ENCODE measurements at places on chromosomes 5 and 9. TPM values are rescaled to one million over a fixed set of nuclear protein-coding genes. Genes with fewer than 3 reads are reported as not detected.

Gene GADD45G
- 7.4 TPM for total RNA-seq

Gene ARHGEF28
- not detected for total RNA-seq

Gene EQTN
- total RNA-seq, result not detected

Gene BARHL1
- not detected for total RNA-seq

Gene ADCY2
- total RNA-seq, result not detected

Gene EDIL3
- not detected for total RNA-seq

Gene KIF24
- 11.4 TPM for total RNA-seq

Gene GNA14
- total RNA-seq, result not detected

Gene CDC20B
- 0.16 TPM for total RNA-seq

Gene FRMD3
- 0.74 TPM for total RNA-seq

Gene FAM163B
- total RNA-seq, result not detected

Gene ENTPD2
- not detected for total RNA-seq

Gene CYLC2
- not detected for total RNA-seq

- peaks cover 27% of the 10 kb centered on the region for H3K4me1 ChIP-seq
- no peaks in the 10 kb centered on the region for H3K27me3 ChIP-seq
- DNase-seq, result no peak
- H3K4me3 ChIP-seq, result no peak overlapping the region
- H3K27ac ChIP-seq, result no peak overlapping the region
These were observed 3.4 kb downstream of the NOP16 start for GRCh38 chr5:176384991-176385390.

DNA sequence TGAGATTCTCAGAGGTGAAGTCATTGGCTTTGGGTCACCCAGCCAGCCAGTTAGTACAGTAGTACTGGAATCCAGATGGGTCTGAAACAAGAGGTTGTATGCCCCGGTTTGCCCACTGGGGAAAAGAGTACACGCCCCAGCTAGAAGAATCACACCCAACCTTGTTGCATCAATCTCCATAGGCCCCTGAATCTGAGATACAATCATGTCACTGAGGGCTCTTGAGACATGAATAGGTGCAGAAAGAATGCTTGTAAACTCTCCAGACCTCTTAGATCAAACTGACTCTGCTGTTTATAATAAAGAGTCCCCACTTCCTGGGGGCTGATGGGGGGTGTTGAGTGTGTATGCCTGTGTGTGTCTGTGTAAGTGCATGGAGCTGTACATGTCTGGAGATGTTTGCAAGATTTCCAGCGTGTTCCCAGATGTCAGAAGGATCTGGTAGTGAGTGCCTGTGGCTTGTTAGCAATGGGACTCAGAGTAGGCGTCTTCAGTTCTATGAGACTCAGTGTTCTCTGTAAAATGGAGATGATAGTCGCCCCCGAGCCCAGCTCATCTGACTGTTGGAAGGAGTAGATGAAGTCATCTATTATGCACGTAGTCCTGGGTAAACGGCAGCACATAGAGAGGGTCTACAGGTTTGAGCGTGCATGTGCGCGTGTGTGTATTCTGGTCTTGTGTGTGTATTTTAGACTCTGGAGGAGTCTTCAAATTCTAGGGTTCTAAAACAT is 48.2 kb downstream of the COL27A1 start:
- H3K36me3 ChIP-seq, result no peaks in the 10 kb centered on the region
- H3K27me3 ChIP-seq, result no peaks in the 10 kb centered on the region
- DNase-seq, result no peak
- no peak overlapping the region for H3K4me3 ChIP-seq
- no peaks in the 10 kb centered on the region for H3K4me1 ChIP-seq

GRCh38 chr5:123819833-123820232 is 307.9 kb downstream of the CSNK1G3 start:
- no peak overlapping the region for H3K4me3 ChIP-seq
- H3K4me1 ChIP-seq, result no peaks in the 10 kb centered on the region
- no peak for DNase-seq
- no peak overlapping the region for H3K27ac ChIP-seq
- no peaks in the 10 kb centered on the region for H3K36me3 ChIP-seq
- H3K27me3 ChIP-seq, result no peaks in the 10 kb centered on the region

DNA sequence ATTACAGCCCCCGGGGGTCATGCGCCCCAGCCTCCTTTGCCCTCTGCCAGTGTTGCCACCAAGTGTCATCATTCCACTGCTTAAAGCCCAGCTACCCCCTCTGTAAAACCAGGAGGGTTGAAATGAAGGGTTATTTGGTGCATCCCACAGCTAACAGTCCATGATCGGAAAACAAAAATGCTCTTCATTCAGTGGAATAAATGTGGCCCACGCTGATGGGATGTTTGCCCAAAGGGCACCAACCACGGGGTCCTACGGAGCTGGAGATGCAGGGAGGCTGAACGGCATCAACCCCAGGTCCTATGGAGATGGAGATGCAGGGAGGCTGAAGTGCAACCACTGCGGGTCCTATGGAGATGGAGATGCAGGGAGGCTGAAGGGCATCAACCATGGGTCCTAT is 218.5 kb upstream of the IRX1 start:
- no peak overlapping the region for H3K4me3 ChIP-seq
- no peaks in the 10 kb centered on the region for H3K27me3 ChIP-seq
- DNase-seq, result no peak
- no peak overlapping the region for H3K27ac ChIP-seq
- H3K4me1 ChIP-seq, result no peaks in the 10 kb centered on the region
- no peaks in the 10 kb centered on the region for H3K36me3 ChIP-seq

DNA sequence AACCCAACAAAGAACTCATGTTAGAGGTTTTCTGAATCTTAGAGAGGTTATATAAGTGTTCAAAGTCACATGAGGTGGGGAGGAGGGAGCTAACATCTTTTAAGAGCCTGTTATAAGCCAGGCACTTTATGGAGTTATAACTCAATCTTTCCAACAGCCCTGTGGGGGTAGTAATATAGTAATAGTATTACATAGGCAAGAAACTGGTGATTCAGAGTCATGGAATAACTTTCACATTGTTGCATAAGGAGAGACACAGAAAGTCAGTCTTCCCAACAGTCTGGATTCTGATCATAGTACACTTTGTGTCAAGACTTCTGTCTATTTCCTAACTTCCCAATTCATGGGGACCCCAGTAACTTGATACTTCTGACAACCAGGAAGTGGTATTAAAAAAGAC is 89.2 kb downstream of the ACER2 start:
- DNase-seq, result no peak
- H3K4me1 ChIP-seq, result peaks cover 4% of the 10 kb centered on the region
- no peak overlapping the region for H3K27ac ChIP-seq
- H3K36me3 ChIP-seq, result no peaks in the 10 kb centered on the region
- H3K4me3 ChIP-seq, result no peak overlapping the region

DNA sequence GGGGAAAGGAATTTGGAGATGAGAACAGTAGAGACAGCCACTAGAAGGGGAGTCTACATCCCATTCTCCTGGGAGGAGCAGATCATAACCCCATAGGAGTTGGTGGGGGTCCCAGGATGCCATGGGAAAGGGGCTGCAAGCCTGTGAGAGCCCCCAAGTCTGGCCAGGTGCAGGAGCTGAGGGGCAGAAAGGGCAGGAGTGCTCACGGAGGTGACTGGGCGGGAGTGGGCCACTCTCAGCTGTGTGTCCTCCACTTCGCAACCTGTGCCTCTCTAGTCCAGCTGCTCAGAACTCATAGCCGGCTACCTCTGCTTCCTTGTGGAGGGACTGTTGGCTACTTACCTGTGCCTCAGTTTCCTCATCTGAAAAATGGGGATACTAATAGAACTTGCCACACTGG is 263.9 kb downstream of the FSTL4 start:
- no peaks in the 10 kb centered on the region for H3K36me3 ChIP-seq
- DNase-seq, result no peak
- no peaks in the 10 kb centered on the region for H3K4me1 ChIP-seq
- no peak overlapping the region for H3K4me3 ChIP-seq
- peaks cover 16% of the 10 kb centered on the region for H3K27me3 ChIP-seq

DNA sequence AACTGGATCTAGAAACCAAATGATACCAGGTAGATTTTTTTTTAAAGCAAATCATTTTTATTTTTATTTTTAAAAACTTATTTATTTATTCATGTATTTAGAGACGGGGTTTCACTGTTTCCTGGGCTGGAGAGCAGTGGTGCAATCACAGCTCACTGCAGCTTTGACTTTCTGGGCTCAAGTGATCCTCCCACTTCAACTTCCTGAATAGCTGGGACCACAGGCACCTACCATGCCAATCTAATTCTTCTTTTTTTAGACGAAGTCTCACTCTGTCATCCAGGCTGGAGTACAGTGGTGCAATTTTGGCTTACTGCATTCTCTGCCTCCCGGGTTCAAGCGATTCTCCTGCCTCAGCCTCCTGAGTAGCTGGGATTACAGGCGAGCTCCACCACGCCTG is 41.3 kb upstream of the CDK20 start:
- H3K27me3 ChIP-seq, result no peaks in the 10 kb centered on the region
- no peak overlapping the region for H3K27ac ChIP-seq
- DNase-seq, result no peak
- H3K4me1 ChIP-seq, result no peaks in the 10 kb centered on the region
- no peaks in the 10 kb centered on the region for H3K36me3 ChIP-seq

DNA sequence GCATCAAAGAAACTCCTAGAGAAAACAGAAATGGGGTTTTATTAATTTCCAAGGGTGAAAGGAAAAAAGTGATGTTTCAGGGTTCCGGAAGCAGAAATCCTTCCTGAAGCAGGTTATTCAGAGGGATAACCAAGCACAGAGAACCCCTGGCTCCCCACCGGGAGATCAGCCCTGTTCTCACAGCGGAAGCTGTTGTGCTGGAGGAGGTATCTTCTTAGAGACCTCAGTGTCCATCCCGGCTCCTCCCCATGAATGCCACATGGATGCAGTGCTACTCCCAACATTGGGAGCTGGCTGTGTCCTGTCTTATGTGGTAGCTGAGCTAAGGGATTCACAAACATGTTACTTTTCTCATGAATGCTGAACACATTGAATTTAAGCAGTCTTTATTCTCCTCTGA is 80.9 kb upstream of the IRX2 start:
- H3K4me3 ChIP-seq, result no peak overlapping the region
- H3K36me3 ChIP-seq, result no peaks in the 10 kb centered on the region
- DNase-seq, result no peak
- no peak overlapping the region for H3K27ac ChIP-seq
- no peaks in the 10 kb centered on the region for H3K4me1 ChIP-seq

GRCh38 chr9:109455861-109456260 is 42.2 kb downstream of the PTPN3 start:
- H3K4me3 ChIP-seq, result no peak overlapping the region
- no peak for DNase-seq
- H3K27ac ChIP-seq, result no peak overlapping the region
- H3K4me1 ChIP-seq, result peaks cover 10% of the 10 kb centered on the region
- no peaks in the 10 kb centered on the region for H3K36me3 ChIP-seq
- H3K27me3 ChIP-seq, result peaks cover 11% of the 10 kb centered on the region

GRCh38 chr5:158525663-158526062 is 574.1 kb downstream of the EBF1 start:
- no peaks in the 10 kb centered on the region for H3K4me1 ChIP-seq
- no peaks in the 10 kb centered on the region for H3K36me3 ChIP-seq
- no peak for DNase-seq
- no peak overlapping the region for H3K27ac ChIP-seq
- no peak overlapping the region for H3K4me3 ChIP-seq

- H3K4me3 ChIP-seq, result no peak overlapping the region
- peaks cover 11% of the 10 kb centered on the region for H3K27me3 ChIP-seq
- no peaks in the 10 kb centered on the region for H3K36me3 ChIP-seq
These were observed 67.1 kb downstream of the ADAMTS12 start for GRCh38 chr5:33824516-33825195.

GRCh38 chr9:9054354-9054992 is 1254.9 kb upstream of the DMAC1 start:
- H3K27me3 ChIP-seq, result no peaks in the 10 kb centered on the region
- no peaks in the 10 kb centered on the region for H3K4me1 ChIP-seq
- no peak overlapping the region for H3K27ac ChIP-seq
- H3K36me3 ChIP-seq, result no peaks in the 10 kb centered on the region
- no peak overlapping the region for H3K4me3 ChIP-seq
- DNase-seq, result no peak

DNA sequence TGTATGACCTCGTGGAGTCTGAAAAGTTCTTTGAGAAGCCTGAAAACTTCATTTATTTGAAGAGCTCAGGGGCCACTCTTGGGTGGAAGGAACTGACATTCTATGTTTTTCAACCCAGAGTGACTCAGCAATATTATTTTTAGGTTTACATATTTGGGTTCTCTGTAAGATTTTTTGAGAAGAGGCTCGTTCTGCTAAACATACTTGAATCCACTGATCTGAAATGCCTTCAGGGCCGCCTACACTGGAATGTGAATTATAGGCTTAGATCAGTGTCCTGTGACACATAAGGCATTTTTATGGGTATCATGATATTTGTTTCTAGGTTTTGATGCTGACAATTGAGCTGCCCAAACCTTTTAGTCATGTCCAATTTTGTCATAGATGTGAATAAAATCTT is 86.2 kb downstream of the PSAT1 start:
- H3K4me1 ChIP-seq, result no peaks in the 10 kb centered on the region
- no peak overlapping the region for H3K4me3 ChIP-seq
- no peaks in the 10 kb centered on the region for H3K36me3 ChIP-seq
- no peaks in the 10 kb centered on the region for H3K27me3 ChIP-seq
- H3K27ac ChIP-seq, result no peak overlapping the region

- no peak for DNase-seq
- peaks cover 23% of the 10 kb centered on the region for H3K4me1 ChIP-seq
- no peak overlapping the region for H3K27ac ChIP-seq
- peaks cover 31% of the 10 kb centered on the region for H3K27me3 ChIP-seq
- H3K4me3 ChIP-seq, result no peak overlapping the region
- no peaks in the 10 kb centered on the region for H3K36me3 ChIP-seq
These were observed 140.2 kb downstream of the HSD17B3 start for GRCh38 chr9:96161819-96162218.

- no peaks in the 10 kb centered on the region for H3K27me3 ChIP-seq
- no peak for DNase-seq
- H3K36me3 ChIP-seq, result no peaks in the 10 kb centered on the region
- no peak overlapping the region for H3K27ac ChIP-seq
- H3K4me3 ChIP-seq, result no peak overlapping the region
- no peaks in the 10 kb centered on the region for H3K4me1 ChIP-seq
These were observed 254.1 kb upstream of the IRX4 start for GRCh38 chr5:2136728-2137333.

GRCh38 chr5:159877016-159877415 is 39.3 kb upstream of the ADRA1B start:
- no peak for DNase-seq
- no peaks in the 10 kb centered on the region for H3K4me1 ChIP-seq
- no peak overlapping the region for H3K4me3 ChIP-seq
- no peak overlapping the region for H3K27ac ChIP-seq

DNA sequence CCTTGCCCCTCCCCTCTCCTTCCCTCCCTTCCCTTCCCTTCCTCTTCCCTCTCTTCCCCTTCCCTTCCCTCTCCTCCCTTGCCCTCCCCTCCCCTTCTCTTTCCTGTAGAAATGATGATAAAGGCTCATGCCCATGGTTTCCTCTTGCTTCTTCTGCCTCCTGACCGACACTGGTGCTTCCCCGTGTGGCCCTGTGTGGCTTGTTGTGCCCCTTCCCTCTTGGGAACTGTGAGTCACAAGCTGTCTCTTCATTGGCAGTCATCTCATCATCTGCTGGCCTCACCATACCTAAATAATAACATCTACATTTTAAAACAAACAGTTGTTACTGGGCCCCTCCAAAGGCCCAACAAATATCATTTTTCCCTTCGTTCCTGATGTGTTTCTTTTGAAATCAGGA is 11.7 kb upstream of the CARNMT1 start:
- peaks cover 11% of the 10 kb centered on the region for H3K27me3 ChIP-seq
- no peaks in the 10 kb centered on the region for H3K36me3 ChIP-seq
- H3K27ac ChIP-seq, result no peak overlapping the region
- no peaks in the 10 kb centered on the region for H3K4me1 ChIP-seq
- DNase-seq, result no peak
- no peak overlapping the region for H3K4me3 ChIP-seq
